ENCODE measurements at places on chromosomes 2 and 18.

DNA sequence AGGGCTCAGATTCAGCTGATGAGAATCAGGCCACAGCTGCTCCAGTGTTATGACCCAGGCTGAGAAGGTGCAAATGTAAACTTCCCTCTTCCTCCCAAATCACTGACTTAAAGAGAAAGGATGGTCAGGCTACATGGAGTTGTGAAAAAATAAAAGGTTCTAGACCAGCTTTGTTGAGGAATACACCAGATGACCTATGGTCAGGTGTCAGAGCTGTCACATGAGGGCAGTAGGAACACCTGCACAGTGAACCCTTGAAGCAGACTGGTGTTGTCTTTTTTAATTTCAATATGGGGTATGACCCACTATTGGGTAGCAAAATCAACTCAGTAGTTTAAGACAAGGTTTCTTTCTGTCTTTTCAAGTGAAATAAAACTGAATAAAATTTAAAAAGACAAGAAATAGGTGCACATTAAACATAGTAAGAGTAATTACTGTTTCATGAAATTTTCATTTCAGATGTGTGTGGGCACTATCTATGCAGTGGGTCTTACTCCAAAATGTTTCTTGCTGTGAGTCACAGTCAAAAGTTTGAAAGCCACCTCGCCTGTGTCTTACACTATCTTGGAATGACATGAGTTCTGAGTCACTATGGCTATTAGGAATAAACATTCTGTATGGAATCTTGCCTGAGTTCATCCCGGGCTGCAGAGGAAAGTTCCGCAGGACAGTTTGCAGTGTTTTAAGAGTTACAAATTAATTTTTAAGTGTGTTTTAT is 83.6 kb downstream of the ACVR1 start:
- DNase-seq = peak; percentile 80

DNA sequence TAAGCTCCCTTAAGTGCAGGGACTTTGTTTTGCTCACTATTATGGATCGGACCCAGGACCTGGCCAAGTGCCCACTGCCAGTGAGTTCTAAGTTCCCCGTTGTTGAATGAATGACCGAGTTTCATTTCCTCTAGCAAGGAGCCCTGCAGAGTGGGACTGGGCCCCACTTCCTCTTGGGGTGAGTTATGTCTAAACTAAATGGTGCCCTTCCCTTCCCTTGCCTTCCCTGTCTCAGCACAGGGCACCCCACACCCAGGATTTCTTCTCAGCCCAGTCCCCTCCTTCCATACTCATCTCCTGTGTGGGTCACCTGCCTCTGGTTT is 195.3 kb upstream of the HS6ST1 start:
- no peak for DNase-seq

- no peak for DNase-seq
These were observed 724.7 kb downstream of the METTL4 start for GRCh38 chr18:1846640-1847039.

DNA sequence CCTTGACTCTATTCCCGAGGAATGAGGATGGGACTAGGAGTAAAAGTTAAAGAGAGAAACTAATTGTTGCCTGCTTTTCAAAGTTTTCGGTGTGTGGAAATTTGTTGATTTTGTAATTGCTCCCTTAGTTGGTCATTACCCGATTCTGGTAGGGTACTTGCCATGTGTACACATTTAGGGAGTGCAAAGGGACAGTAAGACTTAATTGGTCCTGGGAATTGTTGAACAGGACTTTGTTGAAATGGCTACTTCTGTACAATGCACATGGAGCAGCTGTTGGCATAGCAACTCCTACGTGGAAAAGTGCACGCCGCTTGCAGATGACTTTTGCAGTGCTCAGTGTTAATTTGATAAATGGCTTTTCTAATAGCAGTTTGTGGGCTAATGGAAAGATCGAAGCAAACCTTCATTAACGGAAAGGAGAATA is 22.9 kb downstream of the EPAS1 start:
- no peak for DNase-seq

DNA sequence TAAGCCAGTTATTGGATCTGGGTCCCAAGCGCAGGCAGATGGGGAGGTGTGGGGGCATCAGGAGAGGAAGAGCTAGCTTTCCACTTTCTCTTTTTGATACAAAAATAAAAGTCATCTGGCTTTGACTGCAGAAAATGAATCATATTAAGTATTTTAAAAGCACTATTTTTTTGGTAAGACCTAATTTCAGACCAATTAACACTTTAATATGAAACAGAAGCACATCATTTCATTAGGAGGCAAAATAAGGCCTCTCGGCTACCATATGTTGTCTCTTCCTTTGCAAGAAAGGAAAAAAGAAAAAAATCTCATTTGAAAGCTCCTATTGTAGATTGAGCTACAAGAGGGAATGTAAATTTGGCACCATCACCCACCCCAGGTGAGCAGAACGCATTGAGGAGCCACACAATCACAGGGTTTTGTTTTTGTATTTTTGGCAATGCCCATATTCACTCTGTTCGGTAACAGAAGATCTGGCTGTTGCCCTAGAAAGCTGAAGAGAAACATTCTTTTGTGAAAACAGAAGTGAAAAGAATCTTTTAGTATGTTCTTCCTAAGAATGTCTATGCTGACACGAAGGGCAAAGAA is 390.7 kb upstream of the ETAA1 start:
- no peak for DNase-seq

DNA sequence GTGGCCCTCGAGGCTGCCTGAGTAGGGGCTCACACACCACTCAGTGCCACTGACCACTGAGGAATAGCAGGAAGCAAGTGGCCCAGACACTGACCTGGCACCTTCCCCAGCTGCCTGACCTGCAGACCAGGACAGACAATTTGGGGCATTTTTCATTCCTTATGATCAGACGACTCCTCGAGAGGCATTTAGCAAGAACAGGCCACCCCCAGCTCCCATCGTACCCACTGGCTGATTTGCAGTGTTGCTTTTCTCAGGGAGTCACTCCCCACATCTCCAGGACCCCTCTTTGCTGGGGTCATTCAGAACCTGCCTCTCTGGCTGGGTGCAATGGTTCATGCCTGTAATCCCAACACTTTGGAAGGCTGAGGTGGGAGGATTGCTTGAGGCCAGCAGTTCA is 185.7 kb downstream of the HAUS1 start:
- no peak for DNase-seq

GRCh38 chr18:6366776-6367175 is 47.9 kb downstream of the L3MBTL4 start:
- DNase-seq = no peak

DNA sequence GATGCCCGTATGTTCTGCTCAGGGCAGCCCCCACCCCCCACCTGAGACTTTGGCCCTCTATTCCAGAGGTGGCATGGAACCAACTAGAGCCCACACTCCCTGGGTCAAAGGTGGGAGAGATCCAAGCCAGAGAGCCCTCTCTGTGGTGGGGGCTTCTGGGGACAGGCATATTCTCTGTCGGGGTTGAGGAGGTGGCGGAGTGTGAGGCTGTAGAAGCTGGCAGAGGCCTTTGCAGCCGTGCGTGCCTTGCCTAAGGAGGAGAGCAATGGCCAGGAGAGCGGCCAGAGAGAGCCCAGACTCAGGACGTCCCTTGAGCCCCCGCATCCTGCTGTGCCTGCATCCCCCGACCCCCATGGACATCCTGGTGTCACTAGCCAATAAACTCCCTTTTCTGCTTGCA is 79.2 kb upstream of the HPCAL1 start:
- no peak for DNase-seq

GRCh38 chr2:229748950-229749349 is 34.6 kb upstream of the DNER start:
- DNase-seq = no peak

GRCh38 chr18:9594823-9595596 is 19.3 kb downstream of the PPP4R1 start:
- DNase-seq = peak; percentile 56

Measured in fibroblast of mammary gland (primary cell).